ENCODE measurements at places on chromosomes 2 and 18.

- DNase-seq: no peak
Measured at GRCh38 chr2:225182126-225182525, 139.9 kb upstream of the DOCK10 start.

DNA sequence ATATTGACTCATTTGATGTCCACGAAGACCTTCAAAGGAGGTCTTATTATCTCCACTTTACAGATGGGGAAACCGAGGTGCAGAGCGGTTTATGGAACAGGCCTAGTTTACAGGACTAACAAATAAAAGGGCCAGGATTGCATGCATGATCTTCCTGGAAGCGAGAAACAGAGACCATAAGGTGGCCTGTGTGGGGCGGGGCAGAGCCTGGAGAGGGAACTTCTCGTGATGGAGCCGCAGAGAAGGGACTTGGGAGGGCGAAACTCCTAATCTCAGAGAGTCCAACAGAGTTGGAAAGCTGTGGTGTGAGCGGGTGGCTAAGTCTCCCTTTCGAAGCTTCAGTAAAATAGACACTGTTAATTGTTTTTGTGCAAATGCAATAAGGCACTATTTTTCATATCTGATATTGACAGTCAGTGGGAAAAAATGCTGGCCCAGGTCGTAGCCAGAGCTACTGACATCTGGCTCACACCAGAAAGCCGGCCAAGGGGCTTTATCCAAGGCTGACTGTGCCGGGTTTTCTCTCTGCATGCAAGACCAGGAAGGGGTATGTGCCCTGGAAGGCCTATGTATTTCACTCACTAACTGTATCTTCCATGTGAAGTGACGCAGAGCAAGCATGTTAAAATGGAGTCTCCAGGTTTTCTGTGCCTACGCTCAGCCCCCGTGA, 4.5 kb downstream of the INPP5D start:
- DNase-seq: no peak

DNA sequence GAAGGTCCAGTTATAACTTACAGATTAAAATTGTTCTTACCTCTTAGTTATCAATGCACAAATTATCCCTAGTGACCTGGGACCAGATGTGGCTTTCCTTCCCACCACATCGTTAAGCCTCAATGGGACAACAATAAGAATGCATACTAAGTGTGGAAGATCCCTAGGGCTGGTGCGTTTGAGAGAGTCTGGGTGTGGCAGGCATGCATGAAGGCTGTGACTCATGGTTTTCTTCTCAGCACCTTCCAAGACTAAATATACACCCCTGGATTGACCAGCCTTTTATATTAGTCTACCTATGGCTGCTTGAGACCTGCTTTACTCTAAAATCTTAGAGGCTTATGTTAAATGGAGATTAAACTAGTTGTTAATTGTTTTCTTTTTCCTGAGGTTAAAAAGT, 261.7 kb upstream of the SLC14A2 start:
- no peak for DNase-seq

DNA sequence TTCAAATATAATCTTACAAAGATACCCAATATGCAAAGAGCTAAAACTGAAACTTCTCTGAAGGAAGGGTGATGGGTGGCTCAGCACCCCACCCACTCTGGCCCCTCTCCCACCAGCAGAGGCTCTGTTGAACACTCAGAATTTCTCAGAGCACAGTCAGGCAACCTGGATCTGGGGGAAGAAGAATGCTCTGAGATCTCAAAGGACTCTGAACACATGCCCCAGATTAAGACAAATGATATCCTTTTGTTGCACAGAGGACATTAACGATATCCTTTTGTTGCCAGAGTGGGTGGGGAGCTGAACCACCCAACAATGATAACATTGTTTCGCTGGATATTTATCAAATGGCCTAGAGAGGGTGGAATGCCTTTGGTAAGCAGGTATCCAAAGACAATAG, 104.8 kb downstream of the LBH start:
- no peak for DNase-seq

DNA sequence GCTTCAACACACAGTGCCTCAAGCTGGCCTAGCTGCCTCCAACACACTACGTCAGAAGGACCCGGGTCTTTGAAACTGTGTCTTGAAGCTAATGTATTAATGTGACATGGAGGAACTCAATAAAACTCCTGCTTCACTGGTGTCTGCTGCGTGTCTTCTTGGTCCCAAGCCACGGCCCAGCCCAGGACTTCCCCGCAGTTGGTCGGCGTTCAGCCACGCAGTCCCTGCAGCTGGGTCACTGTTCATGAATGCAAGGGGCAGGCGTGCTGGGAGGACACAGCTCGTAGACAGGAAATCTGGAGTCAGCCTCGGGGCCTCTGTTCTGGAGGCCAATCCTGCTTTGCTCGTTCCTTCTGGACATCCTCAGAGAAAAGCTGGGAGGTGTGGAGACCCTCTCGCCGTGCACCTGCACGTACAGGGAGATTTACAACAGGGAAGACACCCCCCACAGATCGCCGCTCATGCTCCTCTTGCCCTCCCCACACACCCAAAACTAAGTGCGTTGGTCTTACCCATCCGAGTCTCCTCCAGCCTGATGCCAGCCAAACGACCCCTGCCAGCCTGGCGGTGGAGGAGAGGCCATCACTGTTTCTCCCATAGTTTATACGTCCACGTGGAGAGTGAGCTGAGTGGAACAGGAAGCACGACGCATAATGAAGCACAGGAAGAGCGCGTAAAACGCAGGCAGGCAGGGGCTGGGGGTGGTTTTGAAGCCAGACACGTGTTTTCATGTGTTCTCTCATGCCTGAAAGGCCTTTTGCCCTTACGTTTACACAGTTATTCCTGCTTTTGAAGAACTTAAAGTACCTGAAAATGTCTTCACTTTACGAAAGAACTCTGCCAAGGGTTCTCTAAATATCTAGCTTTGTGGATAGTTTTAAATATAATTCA, 39.7 kb downstream of the ADI1 start:
- no peak for DNase-seq

GRCh38 chr18:74457043-74457724, at the start of gene DIPK1C:
Gene DIPK1C, minus strand, starts transcription at chr18:74457308. Its CDS starts 49 bp downstream, at chr18:74457259.
- DNase-seq: no peak

GRCh38 chr2:29322011-29322410, 206.8 kb downstream of the CLIP4 start:
- no peak for DNase-seq

GRCh38 chr18:74784752-74785151, 187.1 kb downstream of the ZNF407 start:
- DNase-seq: no peak

GRCh38 chr2:28423856-28424605, 31.4 kb downstream of the FOSL2 start:
- no peak for DNase-seq

DNA sequence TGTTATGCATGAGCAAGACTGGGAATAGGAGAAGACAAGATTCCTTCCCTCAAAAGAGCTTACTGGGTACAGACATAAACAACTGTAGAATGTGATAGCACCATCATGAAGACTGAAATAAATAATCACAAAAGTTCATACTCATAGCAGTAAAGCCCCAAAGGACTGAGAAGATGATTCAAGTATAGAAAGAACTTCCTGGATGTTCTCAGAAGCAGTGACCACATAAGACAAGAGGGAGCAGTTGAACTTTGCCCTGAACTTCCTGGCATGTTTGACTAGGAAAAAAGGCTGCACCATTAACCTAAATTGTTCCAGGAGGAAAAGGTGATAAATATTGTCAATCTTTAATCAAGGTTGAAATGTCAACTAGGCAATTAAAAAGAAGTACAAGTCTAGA, 57.8 kb upstream of the CCDC141 start:
- no peak for DNase-seq

DNA sequence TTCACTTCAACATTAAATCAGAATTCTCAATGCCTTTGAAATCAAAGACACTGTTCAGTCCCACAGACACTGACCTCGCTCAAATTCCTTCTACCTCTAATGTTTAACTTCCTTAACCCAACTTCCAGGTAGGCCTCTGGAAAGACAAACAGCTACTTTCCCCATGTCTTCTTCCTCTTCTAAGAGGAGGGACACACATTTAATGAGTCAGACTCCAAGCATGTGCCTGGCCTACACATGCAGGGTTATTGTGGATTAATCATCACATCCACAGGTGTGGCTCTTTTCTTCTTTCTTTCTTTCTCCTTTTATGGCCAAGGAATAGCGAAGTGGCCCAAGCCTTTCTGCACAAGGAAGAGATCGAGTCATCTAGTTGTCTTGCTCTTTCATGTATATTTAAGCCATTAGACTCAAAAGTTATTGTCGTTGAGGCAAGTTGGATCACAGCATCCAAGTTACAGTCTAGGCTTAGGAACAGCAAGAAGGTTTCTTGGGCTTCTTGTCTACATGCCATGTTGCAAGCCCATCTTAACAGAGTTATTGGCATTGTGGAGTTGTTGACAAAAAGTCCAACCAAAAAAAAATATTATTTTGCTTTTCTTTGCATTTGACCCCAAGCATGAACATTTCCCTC, 387.8 kb downstream of the IRS1 start:
- DNase-seq: no peak

DNA sequence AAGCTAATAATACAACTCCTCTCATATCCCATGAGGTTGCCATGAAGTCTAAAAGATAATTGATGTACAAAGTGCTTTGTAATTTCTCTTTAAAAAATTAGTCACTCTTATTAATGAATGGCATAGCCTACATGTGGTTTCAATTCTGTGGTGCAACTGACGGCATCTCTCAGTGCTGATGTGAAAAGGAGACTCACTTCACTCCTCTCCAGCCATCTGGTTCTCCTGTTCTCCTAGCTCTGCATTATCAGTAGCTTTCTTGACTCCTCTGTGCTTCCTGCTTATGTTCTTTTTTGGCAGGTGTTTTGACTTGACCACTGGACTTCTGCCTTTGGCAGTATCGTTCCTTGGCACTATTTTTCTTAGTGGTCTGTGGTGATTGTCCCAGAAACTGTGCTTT, 134.9 kb upstream of the ZFP36L2 start:
- no peak for DNase-seq

DNA sequence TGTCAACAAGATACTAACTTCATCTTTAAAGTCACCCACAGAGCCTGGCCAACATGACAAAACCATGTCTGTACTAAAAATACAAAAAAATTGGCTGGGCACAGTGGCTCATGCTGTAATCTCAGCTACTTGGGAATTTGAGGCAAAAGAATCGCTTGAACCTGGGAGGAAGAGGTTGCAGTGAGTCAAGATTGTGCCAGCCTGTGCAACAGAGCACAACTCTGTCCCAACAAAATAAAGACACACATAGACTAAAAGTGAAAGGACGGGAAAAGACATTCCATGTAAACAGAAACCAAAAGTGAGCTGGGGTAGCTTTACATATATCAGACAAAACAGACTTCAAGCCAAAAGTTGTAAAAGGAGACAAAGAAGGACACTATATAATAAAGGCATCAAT, 34.8 kb downstream of the USP34 start:
- no peak for DNase-seq

DNA sequence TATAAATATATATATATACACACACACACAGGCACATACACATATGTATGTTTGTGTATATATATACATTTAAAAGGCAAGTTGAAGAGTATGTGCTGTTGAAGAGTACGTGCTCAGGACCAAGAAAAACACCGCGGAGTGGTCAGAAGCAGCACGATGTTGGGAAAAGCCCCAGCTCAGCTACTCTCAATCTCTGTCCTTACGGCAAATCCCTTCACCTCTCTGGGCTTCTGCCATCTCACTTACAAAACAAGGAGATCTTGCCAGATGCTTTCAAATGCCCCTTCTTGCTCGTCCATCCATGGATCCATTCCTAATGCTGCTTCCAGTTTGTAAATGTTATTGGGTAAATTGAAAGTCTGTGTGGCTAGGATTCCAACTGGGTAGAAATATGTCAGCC, 333.9 kb downstream of the BCL11A start:
- no peak for DNase-seq

Data from femur (tissue), 1 donor.